ENCODE measurements at places on chromosomes 3 and 15.
A peak's percentile ranks its signal among the peaks of the same experiment; 100 is the strongest.

DNA sequence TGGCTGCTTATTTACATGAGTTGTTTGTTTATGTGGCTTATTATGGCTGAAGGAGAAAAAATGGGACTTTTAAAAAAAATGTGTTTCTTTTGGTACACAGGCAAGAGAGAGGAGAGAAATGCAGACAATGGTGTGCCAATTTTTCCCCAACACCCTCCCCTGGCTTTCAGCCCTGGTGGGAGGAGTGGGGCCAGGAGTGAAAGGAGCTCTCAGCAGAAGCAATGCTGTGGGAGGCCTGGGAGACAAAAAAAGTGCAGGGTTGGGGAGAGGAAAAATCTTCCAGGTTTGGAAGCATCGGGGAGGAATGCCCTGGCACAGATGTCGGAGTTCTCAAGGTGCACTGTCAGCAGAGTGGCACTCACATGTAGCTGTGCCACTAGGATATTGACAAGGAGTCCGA lies 117.7 kb upstream of the FOXB1 start:
- no peak for DNase-seq

DNA sequence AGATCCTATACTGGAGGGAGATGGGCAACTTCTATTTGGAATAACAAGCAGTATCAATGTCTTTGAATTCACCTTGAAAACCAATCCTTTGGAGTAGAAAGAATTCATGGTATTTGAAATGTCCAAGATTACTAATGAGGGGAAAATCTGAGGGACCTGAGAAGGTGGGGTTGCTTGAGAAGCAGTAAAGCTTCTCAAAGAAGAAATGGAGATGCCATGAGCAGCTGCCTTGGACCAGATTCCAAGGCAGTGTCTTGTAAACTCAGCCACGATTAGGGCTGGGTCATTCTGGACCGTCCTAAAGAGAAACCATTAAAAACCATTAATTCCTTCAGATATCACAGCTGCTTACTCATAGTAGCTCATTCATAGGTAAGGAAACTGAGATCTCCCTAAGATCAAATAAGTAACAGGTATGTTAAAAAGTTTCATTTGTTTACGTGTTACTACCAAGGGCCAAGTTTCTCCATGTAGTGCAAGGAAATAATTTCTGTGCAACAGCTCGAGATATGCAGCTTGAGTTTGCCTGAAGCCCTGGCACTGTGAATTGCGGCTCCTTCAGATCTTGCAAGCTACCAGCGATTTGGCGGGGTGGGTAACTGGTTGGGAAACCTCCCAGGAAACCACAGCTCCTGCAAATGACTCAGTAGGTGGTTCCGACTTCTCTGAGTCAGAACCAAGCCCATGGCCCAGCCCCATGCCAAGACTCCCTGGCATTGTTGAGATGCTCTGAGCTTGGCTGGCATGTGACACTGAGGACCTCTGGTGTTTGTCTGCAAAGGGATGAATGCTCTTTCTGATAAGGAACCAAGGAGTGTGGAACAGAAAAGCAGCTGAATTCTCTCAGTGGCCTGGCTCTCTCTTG lies 296.8 kb downstream of the RORA start:
- peak; percentile 93 for DNase-seq

- no peak for DNase-seq
These were observed 46.8 kb upstream of the NEO1 start for GRCh38 chr15:73005446-73005845.

GRCh38 chr3:113070072-113070640 lies 79.4 kb downstream of the GTPBP8 start:
- DNase-seq, result peak; percentile 65

DNA sequence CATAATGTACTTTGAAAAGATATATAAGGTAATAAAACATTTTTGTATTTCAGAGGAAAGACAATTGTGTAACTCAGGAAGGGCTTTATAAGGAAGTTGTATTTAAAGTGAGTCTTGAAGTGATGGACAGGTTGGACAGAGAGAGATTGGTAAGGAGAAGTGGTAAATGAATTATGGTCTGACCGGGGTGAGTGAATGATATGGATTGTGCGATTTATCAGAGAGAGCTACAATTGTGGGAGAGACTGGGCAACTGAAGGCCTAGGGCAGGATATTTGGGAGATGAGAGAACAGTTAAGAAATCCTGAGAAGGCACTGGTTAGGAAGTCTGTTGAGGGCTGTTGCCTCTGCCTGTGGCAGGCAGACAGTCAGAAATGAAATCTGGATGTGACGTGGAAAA lies 14.8 kb downstream of the IL1RAP start:
- DNase-seq, result no peak

DNA sequence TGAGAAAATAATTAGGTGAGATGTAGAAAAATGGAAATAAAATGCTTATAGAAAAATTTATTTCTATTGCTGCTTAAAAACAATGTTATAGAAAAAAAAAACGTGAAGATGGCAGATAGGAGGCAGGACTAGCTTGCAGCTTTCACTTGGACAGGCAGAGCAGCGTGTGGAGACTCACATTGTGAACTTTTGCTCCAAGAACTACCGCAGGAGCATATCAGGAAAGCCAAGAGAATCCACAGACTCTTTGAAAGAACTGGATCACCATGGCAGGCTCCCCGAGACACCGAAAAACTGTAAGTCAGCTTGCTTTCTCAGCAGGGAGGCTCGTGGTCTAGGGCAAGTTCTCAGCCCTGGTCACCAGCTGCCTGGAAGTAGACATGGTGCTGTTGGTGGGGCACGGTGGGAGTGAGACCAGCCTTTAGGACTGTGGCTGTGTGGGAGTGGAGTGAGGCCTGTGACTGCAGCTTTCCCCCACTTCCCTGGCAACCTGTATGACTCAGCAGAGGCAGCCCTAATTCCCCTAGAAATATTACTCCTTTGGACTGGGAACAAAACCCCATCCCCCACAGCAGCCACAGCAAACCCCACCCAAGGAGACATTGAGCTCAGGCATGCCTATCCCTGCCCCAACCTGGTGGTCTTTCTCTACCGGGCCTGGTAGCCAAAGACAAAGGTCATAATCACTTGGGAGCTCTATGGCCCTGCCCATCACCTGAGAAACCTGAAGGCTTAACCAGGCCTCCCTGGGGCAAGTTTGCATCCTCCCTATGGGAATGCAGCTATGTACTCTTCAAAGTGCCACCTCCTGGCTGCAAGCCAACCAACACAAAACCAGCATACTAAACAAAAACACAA lies 22.8 kb downstream of the STRIT1 start:
- DNase-seq, result no peak

GRCh38 chr15:83991163-83991562 lies 244.4 kb upstream of the GOLGA6L4 start:
- no peak for DNase-seq

GRCh38 chr3:59632760-59633573 lies 583.1 kb upstream of the CFAP20DC start:
- peak; percentile 44 for DNase-seq

- DNase-seq, result no peak
These were observed 141.3 kb upstream of the PROK2 start for GRCh38 chr3:71926262-71926600.

DNA sequence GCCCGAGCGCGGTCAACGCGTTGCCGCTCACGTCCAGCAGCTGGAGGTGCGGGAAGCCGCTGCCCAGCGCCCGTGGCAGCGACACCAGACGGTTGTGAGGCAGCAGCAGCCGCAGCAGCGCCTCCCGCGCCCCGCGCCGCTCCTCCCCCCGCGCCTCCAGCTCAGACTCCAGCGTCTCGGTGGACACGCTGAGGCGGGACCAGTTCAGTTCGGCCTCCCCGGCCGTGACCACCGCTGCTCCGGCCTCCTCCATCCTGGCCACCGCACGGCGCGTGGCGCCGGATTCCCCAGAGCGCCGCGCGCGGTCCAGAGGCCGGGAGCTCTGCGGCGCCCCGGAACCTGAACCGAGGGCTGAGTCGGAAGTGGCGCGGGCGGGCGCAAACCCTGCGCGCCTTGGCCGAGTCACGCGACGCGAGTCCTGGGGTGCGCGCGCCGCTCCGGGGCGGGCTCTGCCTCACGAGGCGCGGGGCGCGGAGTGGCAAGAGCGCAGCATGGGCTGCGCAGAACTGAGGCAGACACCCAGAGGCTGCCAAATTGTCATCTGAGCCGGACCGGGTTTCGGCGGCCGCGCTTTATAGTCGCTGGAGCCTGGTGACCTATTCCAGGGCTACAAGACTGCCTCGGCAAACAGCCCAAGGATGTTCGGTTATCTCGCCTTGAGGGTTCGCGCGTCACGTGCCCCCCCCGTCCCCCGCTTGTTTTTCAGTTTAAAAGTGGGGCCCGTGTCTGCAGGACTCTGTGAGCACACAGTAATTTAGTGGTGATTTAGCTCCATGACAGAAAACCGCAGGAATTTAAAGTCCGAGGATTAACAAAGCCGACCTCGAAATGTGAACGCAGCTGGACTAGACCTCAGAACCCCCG lies at the start of gene LRRC58:
Gene LRRC58 (minus strand): TSS at position 364 of the 864 bp plus-strand sequence. CDS start 111 bp downstream, at position 253.
- peak; percentile 97 for DNase-seq

DNA sequence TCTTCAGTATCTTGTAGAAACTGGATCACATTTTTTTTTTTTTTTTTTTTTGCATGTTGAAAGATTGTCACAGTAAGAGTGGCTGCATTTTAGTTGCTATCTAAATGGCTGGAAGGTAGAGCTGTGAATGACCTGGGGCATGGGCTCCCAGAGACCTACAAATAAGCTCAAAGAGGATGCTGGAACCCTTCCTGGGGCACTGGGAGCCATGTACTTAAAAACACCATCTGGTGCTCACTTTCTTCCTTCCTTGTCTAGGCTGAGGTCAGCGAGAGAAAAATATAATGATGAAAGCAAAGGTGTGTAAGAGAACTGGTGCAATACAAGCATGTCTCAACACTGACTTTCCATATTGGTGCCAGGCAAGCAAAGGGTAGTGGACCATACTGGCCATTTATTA lies 323.9 kb downstream of the SV2B start:
- no peak for DNase-seq

GRCh38 chr3:123444744-123445143 lies 4.1 kb downstream of the ADCY5 start:
- DNase-seq, result no peak

GRCh38 chr3:104190681-104191080 lies 1176.0 kb upstream of the ALCAM start:
- no peak for DNase-seq

DNA sequence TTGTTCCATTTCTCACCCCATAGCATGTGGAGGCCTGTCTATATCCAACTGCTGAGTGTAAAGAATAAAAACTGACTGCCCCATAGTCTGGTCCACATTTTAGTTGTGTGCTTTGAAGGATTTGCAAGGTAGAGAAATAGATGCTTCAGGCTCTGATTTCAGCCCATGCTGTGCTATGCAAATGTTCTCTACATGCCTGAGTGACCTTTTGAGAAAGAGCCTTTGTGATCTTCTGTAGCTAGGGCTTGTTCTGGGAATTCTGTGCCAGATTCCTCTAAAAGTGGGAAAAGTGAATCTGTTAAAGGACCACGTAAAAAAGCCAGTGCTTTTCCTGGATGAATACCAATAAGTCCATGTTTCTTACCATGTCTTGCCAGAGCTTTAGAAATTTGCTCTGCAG lies 5.2 kb downstream of the KCTD6 start:
- no peak for DNase-seq

- DNase-seq, result no peak
These were observed 87.9 kb upstream of the MEF2A start for GRCh38 chr15:99477791-99478471.

- DNase-seq, result peak; percentile 66
These were observed 53.4 kb upstream of the CCDC174 start for GRCh38 chr3:14598143-14598569.

DNA sequence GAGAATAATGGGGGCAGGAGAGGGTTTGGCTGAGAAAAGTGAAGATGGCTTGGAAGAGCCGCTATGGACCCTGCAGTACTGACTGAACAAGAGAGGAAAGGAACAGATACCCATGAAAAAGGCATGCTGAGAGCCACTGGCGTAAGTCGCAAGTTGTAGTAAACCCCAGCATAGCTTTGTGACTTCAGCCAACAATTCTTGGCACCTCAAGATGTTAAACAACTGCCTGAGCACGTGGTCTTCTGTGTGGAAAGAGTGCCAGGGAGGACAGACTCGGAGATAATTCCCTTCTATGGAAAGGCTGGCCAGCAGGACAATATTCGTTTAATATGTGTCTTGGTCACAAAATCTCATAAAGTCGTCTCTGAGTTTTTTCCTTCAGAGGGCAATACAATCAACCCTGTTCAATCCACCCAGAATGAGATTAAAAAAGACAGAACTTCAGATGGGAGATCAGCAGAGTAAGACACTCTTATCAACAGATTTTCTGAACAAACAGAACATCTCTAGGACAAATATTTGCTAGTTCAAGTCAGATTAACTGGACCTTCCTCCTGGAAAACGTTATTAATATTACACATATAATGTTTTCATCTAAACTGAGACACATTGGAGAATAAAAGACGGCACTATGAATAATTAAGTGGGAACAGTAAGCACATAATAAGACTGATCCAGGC lies 49.2 kb downstream of the NEK10 start:
- no peak for DNase-seq

DNA sequence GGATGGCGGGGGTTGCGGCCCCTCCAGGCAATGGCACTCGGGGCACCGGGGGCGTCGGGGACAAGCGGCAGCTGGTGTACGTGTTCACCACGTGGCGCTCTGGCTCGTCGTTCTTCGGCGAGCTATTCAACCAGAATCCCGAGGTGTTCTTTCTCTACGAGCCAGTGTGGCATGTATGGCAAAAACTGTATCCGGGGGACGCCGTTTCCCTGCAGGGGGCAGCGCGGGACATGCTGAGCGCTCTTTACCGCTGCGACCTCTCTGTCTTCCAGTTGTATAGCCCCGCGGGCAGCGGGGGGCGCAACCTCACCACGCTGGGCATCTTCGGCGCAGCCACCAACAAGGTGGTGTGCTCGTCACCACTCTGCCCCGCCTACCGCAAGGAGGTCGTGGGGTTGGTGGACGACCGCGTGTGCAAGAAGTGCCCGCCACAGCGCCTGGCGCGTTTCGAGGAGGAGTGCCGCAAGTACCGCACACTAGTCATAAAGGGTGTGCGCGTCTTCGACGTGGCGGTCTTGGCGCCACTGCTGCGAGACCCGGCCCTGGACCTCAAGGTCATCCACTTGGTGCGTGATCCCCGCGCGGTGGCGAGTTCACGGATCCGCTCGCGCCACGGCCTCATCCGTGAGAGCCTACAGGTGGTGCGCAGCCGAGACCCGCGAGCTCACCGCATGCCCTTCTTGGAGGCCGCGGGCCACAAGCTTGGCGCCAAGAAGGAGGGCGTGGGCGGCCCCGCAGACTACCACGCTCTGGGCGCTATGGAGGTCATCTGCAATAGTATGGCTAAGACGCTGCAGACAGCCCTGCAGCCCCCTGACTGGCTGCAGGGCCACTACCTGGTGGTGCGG lies 1.9 kb downstream of the CHST2 start:
- DNase-seq, result peak; percentile 40

- peak; percentile 41 for DNase-seq
These were observed 362.6 kb downstream of the SHQ1 start for GRCh38 chr3:72485641-72486040.

DNA sequence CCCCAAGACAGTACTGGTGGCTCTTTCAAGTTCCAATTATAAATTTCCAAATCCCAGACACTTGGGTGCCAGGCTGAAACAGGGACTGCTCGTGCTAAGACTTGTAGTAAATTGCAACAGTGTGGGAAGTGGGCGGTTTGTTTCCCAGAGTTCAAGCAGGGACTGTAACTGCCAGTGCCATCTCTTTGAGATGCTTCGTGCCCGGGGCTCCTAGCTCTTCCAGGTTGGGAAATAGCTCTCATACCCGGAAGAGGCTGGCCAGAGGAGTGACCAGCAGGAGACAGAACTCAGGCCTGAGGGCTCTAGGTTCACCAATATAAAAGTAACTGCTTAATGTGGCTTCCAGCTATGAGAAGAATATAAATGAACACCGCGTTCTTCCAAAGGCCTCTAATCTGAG lies 54.0 kb upstream of the NEO1 start:
- no peak for DNase-seq
